ENCODE measurements at places on chromosomes 6 and 20. TPM values are rescaled to one million over a fixed set of nuclear protein-coding genes. Genes with fewer than 3 reads are reported as not detected.

TPD52L1 gene
- total RNA-seq = not detected

ID4 gene
- total RNA-seq = not detected

LZTS3 gene
- 34.6 TPM for total RNA-seq

HLA-DRB5 gene
- 31.8 TPM for total RNA-seq

PDYN gene
- not detected for total RNA-seq

BCAS1 gene
- total RNA-seq = 0.16 TPM

OLIG3 gene
- total RNA-seq = not detected

PBOV1 gene
- total RNA-seq = not detected

SLC17A2 gene
- total RNA-seq = not detected

BTNL2 gene
- total RNA-seq = not detected

DYNLT2 gene
- total RNA-seq = 4.7 TPM

BANF2 gene
- total RNA-seq = not detected

ZNF512B gene
- 25.7 TPM for total RNA-seq

TRIM31 gene
- 0.32 TPM for total RNA-seq

ZNF334 gene
- total RNA-seq = not detected

Data from naive thymus-derived CD4-positive, alpha-beta T cell (primary cell).